NCI-H2081 (cell line): ENCODE measurements at places on chromosomes 3 and 15.
A peak's percentile ranks its signal among the peaks of the same experiment; 100 is the strongest.

DNA sequence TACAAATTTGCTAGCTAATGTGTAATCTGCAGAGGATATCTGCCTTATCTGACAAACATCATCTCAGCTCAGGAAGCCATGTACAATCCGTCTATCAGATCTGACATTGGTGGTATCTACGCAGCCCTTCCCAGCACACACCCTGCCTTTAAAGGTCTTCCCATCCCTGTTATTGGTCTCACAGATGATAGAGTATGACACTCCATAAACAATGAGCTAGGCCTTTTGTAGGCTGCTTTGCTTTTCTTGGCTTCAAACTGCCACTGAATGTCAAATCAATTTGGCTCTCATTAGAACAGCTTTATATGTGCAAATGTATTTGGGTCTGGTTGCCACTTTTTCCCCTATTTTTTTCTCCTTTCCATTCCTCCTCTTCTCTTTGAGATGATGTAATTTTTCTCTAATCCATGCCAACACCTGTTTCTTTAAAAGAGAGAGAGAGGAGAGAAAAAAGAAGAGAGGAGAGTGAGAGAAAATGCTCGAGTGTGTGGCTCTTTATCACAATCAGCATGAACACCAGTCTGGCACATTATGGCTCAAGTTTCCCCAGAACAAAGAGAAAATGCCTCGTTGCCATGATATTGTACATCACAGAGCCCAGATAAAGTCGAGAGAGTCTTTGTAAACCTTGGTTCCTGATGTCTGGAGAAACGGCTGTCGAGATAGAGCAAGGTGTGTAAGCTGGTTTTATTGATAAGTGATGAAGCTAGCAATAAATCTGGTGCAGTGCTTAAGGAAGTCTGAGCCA lies 80.8 kb upstream of the DPH6 start:
- no peak for DNase-seq

GRCh38 chr3:55165704-55166405 lies 238.0 kb upstream of the LRTM1 start:
- DNase-seq = no peak

GRCh38 chr3:126314790-126315658 lies 42.2 kb downstream of the KLF15 start:
- DNase-seq = no peak

DNA sequence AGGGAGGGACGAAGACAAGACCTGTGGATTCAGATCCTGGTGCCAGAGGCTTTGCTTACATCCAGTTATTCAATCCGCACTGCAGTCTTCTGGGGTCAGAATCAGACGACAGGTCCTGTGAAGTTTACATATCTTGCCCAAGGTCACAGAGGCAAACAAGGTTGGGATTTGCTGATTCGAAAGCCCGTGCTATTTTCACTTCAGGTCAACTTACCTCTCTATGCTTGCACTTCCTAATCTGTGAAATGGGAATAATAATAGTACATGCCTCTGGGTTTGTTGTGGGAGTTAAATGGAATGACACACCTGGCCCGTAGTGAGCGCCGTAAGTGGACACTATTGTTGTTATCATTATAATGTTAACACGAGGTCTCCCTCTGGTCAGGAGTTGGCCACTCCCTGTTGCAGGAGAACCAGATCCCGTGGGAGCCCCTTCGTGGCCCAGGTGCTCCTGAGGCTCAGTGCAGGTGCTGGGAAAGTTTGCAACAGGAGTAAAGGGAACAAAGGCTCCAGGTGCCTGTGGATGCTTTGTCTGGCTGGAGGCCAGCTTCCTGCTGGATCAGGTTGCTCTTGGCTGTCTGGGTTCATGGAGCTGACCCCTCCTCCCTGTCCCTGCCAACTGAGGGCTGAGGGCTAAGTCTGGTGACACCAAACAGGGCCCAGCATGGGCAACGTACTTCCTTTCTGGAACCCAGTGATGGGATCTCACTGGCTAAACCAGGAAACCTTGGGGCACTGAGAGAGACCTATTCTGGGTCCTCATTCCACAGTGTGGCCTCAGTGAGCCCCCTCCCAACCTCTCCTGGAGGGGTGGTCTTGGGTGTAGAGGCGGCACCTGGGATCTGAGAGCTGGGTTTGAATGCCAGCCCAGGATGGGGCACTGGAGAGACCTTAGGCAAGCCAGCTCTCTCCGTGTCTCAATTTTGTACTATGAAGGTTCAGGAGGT lies 40.1 kb upstream of the SEMA4B start:
- DNase-seq = peak; percentile 83

- DNase-seq = no peak
Observed at GRCh38 chr3:187490366-187490765, 122.2 kb downstream of the RTP4 start.

- no peak for DNase-seq
Observed at GRCh38 chr3:129543156-129543790, at the start of gene H1-8. Gene H1-8, plus strand, starts transcription at chr3:129543175. Its CDS starts 44 bp downstream, at chr3:129543219.

DNA sequence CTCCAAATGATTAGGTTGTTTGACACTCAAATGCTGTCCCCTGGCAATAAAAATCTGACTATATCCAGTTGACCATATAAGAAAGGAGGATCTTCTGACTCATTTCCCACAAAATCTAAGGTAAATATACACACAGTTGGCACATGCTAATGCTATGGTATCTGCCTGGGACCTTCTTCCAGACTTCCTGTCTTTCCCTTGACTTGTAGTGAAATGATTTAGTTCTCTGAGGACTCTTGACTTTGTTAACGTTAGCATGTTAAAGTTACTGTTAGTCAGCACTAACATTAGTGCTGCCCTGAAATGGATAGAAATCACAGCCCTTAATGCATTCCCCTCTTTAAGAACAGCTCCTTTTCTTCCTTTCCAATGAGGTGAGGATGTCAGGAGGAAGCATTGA lies 124.3 kb upstream of the LSAMP start:
- DNase-seq = no peak

GRCh38 chr3:35739181-35739809 lies 100.0 kb downstream of the ARPP21 start:
- no peak for DNase-seq

DNA sequence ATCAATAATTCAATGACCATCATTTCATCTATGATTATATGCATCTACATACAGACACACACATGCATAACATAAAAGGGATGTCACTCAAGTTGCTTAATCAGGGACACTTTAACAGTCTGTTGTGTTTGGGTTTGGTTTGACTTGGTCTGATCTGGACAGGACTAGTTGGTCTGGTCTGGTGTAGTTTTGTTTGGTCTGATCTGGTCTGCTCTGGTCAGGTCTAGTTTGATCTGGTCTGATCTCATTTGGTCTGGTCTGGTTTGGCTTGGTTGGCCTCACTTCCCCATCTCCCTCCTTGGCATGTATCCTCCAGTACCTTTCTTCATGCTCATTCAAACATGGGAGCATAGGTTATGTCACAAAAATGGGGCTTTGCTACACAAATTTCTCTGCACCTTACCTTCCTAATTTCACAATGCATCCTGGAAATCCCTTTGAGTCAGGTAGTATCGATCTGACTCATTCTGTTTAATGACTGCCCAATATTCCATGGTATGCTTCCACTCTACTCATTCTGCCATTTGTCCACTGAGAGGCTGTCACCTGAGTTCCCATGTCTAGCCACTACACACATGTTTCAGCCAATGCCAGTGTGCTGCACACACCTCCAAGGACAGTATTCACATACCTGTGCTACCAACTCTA lies 73.0 kb upstream of the TPM1 start:
- DNase-seq = no peak

- peak; percentile 60 for DNase-seq
Observed at GRCh38 chr15:74781431-74782258, at the start of gene CSK. Gene CSK, plus strand, starts transcription at chr15:74782080. Its CDS starts 16,218 bp downstream, at chr15:74798298.

DNA sequence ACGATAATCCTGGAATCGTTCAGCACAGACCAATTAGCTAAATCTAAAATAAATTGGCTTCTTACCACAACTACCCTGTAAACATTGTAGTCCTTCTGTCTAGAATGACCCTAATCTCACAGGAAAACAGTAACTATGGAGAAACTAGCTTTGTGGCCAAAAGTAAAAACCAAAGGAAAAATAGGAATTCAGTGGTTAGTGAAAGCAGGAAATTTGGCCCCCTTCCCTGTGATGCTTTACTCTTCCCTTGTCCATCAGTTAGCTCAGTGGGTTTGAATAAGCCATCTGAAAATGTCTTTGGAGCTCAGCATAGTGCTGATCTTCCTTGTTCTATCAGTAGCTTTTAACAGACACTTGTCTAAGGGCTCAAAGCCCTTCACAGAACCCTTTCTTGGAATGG lies 1.6 kb downstream of the NMD3 start:
- no peak for DNase-seq

DNA sequence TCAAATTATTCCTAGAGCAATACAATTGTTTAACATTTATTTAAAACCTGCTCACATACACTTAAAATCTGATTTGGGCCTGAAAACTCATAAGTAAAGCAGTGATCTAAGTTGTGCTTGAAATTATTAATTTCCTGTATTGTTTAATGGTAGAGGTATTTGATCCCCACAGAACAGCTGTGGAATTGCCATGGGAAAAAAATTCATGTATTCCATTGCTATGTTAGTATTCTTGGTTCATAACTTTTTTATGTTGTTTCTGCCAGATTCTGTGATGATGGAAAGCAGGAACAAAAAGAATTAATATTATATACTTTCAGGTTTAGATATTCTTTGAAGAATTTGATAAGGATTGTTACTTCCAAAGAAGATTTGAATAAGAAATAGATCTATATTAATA lies 831.5 kb upstream of the NR2F2 start:
- no peak for DNase-seq

- DNase-seq = no peak
Observed at GRCh38 chr15:49441816-49442215, 18.8 kb downstream of the FGF7 start.

DNA sequence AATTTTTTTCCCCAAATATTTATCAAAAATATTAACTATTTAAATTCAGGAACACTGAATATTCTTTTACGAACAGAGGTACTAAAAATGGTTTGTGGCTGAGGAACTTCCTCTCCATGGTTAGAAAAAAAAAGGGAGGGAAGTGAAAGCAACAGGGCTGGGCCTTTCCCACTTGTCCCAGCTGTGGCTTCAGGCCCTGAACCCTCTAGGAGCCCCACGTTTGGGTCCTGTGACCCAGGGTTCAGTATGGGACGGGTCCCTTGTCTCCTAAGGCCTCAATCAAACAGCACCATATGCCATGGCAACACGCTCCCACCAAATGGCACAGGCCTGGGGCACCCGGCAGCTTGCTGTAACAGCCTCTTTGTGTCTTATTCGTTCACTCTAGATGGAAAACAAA lies 32.4 kb downstream of the POC1A start:
- no peak for DNase-seq

DNA sequence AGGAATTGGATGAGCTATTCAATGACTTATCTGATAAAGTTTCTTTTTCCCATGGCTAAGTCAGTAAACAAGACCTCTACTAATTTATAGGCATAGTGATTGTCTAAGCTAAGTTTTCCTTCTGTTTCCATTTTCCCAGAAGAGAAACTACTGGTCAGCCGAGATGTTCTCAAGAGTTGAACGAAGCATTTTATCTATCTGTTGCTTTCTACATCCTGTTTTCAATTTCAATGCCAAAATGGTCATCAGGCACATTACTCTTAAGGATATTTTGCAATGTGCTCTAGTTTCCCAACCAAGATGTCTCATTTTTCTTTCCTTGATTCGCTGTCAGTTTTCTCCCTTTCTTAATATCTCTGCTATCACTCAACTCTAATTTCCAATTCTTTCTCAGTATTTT lies 228.7 kb downstream of the MBNL1 start:
- DNase-seq = no peak

GRCh38 chr3:187287256-187287655 lies 4.3 kb downstream of the MASP1 start:
- no peak for DNase-seq

DNA sequence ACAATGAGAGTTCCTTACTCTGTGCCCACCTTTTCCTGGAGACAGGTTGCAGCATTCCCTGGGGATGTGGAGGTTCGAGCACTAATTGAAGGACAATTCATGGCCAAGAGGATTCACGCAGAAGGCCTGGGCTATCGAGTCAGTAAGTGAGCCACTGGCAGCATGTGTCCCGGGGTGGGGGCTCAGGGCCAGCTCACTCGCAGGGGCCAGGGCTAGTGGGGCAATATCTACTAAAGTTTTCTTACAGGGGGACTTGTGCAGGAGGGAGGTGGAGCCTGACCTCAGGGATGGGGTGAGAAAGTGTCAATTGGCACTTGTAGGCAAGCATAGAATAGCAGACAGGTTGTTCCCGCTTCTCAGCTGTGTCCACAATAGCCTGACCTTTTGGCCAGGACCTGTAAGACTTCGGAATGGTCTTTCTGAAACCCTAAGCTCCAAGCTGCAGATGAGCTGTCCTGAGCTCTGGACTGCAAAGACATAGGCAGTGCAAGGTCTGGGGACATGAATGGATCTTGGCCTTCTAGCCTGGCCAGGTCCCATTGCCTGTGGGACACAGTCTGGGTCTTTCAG lies 32.7 kb downstream of the XYLB start:
- no peak for DNase-seq

GRCh38 chr3:47370887-47371697 lies 9.7 kb upstream of the PTPN23 start:
- no peak for DNase-seq

DNA sequence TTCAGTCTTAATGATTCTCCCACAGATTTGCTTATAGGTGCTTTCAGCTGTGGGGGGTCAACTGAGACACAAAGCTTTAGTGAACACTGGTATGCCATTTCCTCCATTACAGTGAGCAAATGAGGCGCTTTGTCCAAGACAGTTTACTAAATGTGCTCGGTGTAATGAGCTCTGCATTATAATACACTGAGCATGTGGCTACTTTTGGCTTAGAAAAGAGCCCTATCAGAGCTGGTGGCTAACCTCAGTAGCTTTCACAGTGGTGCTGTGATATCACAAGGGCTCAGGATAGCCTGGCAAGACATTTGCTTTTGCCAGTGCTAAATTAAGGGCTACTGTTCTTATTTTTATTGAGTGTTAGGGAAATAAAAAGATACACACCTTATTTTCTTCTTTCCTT lies 749.7 kb upstream of the ARPP21 start:
- no peak for DNase-seq

- DNase-seq = no peak
Observed at GRCh38 chr15:92502930-92503857, 109.5 kb downstream of the ST8SIA2 start.

GRCh38 chr15:61037031-61037430 lies 192.1 kb downstream of the RORA start:
- DNase-seq = no peak

DNA sequence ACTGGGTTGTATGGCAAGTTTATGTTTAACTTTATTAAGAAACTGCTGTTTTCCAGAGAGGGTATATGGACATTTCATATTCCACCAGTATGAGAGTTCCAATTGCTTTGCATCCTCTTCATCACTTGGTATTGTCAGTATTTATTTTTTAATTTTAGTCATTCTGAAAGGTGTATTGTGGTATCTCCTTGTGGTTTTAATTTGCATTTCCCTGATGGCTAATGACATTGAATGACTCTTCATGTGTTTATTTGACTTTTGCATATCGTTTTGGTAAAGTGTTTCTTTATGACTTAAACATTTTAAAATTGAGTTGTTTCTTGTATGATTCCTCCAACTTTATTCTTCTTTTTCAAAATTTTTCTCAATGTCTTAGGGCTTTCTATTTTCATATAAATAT lies 44.4 kb downstream of the IL1RAP start:
- no peak for DNase-seq

- no peak for DNase-seq
Observed at GRCh38 chr3:59040902-59041301, 8.9 kb downstream of the CFAP20DC start.

- DNase-seq = no peak
Observed at GRCh38 chr15:78406016-78406585, 31.9 kb upstream of the IREB2 start.
